Osteoblast (primary cell): ENCODE measurements at places on chromosomes 4 and X.
A peak's percentile ranks its signal among the peaks of the same experiment; 100 is the strongest.

DNA sequence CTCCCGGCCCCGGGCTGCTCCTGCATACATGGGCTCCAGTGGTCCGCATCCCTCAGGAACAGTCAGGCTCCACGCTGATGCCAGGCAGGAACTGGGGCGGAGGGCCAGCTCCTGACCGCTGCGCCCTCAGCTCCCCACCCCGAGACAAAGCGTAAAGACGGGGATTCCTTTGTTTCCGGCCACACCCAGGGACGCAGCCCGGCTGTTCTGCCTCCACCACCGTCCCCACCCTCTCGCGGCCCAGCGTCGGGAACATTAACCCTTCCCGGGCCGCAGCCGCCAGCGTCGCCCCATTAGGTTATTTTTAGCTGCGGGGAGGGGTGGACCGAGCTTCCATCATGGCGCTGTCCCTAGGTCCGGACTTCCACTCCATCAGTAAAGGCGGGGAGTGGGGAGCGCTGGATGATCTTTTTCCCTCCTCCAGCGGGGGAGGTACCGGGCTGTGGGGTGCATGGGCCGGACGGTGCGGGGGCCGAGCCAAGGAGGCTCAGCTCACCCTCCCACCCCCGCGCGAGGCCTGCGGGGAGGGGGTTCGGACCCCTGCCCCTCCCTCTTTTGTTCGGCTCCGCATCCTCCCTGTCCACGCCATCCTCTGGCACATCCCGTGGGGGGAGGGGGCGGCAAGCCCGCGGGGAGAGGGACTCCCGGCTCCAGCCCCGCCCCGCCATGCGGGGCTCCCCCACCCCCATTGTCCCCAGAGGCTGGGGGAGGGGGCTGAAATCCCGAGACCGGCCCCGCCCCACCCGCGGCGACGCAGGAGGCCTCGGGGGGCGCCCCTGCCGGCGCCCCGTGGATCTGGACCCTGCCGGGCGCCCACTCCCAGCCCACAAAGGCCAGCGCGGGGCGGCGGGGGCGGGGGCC lies 5.3 kb downstream of the CRMP1 start:
- DNase-seq = peak; percentile 79

DNA sequence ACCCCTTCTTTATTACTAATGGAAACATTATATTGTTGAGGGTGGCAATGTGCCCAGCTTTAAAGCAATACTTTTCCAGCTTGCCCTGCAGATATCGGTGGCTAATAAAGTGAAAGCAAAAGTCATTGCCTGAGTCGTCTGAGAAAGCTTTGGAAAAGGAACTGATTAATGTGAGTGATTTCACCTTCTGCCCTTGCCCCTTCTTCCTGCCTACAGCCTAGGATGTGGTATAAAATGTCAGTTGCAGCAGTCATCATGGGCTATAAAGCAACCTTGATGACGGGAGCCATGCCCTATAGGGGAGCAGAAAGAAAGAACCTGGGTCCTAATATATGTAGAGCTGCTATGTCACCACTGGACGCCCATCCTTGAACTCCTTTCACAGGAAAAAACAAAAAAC lies 132.4 kb upstream of the USP9X start:
- no peak for DNase-seq

DNA sequence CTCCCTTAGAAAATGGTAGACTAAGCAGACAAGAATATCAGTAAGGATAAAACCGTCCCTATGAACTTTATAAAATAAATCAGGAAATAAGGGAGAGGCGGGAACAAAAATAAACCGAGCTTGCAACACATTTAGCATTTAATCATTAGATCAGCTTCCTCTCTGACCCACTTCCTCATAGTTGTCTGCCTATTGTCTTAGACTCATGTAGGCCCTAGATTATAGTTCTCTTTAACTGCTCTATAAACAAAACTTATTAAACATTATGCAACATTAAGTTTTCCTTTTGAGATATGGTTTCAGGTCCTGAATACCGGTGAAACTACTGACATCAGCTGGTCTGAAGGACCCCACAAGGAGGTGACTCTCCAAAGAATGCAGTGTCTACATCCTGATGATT lies 15.8 kb upstream of the SRD5A3 start:
- no peak for DNase-seq

GRCh38 chr4:105399532-105400161 lies 74.2 kb downstream of the PPA2 start:
- DNase-seq = no peak

DNA sequence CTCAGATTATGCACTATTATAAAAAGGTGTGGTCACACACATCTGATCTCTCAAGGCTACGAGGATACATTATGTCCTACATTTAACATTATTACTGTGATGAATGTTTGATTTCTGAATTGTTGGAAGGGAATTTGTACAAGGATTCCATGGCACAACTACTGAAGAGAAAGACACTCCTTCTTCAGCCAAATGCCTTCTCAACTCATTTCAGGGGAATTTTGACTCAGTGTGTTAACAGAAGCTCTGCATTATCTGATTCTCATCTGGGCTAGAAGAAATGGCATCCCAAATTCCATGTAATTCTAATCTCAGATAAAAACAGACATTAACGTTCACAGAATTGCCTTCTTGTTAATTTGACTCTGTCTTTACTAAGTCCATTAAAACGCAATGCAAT lies 477.7 kb downstream of the PDGFC start:
- no peak for DNase-seq

GRCh38 chr4:103496800-103497199 lies 223.0 kb downstream of the TACR3 start:
- no peak for DNase-seq

DNA sequence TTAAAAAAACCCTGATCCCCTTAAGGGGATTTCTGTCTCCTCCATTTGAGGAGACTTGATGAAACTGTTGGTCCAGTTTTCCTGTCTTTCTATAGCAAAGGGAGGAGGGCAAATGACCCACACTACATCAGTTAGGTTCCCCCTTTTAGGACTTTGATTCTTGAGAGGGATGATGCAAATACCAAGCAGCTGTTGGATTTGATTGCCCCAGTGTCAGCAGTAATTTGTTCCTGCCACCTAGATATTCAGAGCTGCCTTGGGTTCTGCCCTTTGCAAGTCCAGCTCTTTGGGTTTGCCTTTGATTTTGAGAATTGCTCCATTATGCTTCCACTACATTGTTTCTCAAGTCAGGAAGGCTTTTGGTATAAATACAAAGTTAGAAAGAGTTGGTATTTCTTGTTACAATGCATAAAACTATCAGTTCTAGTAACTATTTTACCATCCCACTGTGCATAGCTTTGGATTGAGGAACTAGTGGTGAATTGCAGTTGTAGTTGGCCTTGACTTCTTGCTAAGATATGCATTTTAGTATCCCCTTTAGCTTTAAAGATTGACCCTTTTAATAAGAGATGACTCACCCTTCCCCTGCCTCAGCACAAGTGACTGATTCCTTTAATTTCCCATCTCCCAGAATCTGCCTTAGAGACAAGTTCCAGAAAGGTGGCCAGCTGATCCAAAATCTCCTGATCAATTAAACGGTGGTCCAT lies 24.3 kb upstream of the ZNF330 start:
- no peak for DNase-seq

DNA sequence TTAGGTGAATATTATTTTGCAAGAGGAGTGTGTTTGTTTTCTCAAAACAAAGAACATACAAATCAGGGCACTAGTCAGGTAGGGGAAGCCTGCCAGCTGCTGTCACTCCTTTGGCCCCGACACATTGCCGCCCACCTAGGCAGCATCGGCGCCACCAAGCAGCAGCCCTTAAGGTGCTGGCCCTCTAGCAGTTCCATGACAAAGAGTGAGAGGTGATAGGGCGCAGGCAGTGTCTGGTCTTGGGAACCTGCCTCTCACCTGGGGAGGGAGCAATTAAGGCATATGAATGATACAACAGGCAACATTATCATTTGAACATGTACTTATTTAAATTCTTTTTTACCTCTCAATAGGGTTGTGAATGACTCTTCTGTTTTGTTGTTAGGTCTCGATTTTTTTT lies 135.1 kb downstream of the PLS3 start:
- DNase-seq = no peak

DNA sequence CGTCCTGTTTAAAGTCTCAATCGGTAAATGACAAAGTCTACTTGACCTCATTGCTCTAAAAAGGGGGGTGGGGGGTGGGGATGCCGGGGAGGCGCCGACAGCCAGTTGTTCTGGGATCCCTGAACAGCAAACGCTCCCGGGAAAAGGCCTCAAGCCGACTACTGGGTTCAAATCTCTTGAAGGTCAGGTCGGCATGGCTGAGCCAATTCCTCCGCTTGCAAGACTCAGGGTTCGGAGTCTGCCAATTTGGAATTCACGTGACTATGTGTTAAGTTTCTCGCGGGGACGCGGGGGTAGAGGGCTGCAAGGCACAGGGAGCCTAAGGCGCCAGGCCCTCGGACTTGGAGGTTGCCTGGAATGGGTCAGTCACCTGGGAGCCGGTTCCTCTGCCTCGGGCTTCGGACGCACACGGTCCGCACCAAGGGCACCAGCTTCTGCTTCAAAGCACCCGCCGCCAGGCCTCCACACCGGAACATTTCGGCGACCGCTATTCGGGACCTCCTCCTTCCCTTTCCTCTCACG lies 399 bp downstream of the AIFM1 start:
- no peak for DNase-seq

DNA sequence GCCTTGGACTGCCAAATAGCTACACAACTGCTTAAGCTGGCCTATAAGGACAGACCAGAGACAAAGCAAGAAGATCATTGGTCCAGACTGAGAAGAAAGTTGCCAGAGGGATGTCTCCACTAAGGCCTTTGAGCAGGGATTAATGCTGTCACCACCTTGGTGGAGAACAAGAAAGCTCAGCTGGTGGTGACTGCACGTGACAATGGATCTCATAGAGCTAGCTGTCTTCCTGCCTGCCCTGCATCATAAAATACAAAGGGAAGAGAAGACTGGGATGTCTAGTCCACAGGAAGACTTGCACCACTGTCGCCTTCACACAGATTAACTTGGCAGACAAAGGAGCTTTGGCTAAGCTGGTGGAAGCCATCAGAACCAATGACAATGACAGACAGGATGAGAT lies 40.5 kb upstream of the FAM120C start:
- DNase-seq = no peak

GRCh38 chrX:118373538-118373937 lies 27.6 kb downstream of the WDR44 start:
- no peak for DNase-seq

DNA sequence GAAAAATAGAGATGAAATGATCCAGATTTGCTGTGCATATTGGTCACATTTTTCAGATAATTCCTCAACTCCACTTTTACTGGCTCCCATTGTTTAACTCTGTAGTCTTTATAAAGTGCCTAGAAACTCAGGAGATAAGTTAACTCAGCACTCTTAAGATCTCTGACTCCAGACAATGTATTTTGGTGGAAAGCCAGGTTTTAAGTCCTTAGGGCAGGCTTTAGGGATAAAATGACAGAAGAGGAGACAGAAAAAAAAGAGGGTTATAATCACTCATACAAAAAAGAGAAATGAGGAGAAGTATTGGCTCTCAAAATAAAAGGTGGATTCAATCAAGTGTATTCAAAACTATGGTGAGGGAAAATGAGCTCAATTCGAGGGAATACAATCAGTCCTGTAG lies 674.8 kb upstream of the INTU start:
- DNase-seq = no peak

GRCh38 chr4:145785391-145786008 lies 105.6 kb downstream of the C4orf51 start:
- no peak for DNase-seq

- no peak for DNase-seq
Measured at GRCh38 chr4:111697176-111697942, 447.9 kb upstream of the FAM241A start.

DNA sequence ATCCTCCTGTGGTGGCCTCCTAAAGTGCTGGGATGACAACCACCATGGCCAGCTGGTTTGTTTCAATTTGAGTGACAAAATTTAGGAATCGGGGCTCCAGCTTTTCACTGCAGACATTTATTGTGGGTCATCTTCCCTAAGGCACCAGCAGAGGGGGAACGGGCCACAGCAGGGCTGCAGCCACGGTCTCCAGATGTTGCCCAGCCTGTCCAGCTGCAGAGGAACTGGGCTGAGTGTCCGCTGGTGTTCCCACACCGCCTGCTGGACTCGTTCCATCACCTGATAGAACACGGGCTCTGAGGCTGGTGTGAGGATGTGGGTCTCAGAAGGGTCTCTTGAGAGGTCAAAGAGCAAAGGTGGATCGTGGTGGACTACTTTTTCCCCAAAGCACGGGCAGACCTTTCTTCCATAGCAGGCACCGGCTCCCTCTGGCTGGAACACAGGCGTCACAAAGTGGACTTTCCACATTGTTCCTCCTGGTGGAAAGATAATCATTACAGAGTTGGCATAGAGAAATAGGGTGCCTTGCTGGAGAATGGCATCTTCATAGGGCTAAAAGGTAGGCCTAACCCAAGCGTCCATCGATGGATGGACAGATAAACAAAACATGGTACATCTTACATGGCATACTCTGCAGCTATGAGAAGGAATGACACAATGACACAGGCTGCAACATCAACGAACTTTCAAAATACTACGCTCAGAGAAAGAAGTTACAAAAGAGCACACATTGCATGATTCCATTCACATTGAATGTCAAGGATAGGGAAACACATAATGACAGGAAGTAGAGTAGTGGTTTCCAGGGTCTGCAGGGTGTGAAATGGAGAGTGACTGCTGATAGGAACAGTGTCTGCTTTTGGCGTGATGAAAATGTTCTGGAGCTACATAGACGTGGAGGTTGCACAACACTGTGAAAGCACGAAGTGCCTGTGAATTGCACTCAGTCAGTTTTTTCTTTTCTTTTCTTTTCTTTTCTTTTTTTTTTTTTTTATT lies 5.9 kb upstream of the ARSD start:
- DNase-seq = no peak

DNA sequence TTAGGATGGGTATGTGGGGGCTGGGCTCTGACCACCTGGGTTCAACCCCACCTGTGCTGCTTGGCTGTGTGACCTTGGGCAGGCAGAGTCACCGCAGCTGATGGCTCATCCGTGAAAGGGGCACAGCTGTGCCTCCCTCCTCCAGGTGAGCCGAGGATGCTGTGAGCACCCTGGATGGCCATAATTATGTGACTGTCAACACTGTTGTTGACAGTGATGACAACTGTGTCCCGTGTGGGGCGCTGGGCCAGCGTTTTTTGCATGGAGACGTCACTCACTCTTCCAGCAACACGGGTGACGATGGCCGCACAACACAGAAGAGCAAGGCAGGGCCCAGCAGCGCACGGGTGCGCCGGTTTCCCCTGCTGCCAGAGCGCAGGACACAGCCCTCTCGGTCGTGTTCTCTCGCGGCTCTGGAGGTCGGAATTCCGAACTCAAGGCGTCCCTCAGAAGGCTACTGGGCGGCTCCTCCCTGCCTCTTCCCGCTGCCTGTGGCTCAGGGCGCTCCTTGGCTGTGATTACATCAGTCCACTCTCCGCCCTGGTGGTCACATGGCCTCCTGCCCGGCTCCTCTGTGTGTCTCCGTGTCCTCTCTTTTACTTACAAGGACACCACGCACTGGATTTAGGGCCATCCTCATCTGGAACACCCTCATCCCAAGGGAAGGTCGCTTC lies 1.3 kb downstream of the SH3TC1 start:
- DNase-seq = peak; percentile 98
